Stimulated activated CD8-positive, alpha-beta memory T cell treated with anti-CD3 and anti-CD28 coated beads, Interleukin-7, amount 100 ng/mL, for 1 hour (primary cell): ENCODE measurements at places on chromosomes 5 and 9.

DNA sequence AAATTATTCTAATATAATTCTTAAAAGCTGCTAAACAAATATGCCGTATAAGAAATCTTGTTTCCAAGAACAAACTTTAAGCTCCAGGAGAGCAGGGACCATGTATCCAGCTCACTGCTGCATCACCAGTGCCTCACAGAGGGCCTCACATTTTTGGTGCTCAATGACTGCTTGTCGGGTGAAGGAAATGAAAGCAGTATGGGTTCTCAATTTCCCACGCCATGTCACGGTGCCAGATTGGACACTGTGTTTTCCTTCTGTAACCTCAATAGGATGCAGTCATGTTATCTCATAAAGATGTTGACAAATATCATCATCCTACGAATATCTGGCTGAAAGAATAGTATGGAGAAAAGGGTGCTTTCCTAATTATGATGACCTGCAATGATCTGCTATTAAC is 64.7 kb downstream of the POU5F2 start:
- no peak for DNase-seq

DNA sequence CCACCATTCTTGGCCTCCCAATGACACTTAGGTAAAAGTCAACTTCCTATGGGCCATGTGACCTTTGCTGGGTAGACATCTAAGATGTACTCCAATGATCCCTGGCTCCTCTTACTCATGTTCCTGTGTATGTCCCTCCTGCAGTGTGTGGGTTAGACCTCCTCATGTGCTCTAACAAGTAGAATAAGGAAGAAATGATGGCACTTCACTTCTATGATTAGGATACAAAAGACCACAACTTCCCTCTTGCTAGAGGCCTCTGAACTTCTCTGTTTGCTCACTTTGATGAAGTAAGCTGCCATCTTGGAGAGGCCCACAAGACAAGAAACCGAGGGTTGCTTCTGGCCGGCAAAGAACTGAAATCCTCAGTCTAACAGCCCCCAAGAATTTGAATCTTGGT is 131.8 kb downstream of the TAF11L14 start:
- no peak for DNase-seq

DNA sequence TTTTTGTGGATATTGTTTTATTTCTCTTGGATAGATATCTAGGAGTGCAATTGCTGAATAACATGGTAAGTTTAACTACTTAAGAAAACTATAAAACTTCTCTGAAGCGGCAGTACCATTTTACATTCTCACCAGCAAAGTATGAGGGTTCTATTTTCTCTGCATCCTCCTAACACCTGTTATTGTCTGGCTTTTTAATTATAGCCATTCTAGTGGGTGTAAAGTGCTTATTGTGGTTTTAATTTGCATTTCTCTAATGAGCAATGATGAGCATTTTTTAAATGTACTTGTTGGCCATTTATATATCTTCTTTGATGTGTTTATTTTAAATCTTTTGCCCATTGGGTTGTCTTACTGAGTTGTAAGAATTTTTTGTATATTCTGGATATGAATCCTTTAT is 28.7 kb downstream of the SMIM32 start:
- DNase-seq: no peak

- no peak for DNase-seq
Measured at GRCh38 chr5:146919304-146919703, 40.7 kb upstream of the PPP2R2B start.

DNA sequence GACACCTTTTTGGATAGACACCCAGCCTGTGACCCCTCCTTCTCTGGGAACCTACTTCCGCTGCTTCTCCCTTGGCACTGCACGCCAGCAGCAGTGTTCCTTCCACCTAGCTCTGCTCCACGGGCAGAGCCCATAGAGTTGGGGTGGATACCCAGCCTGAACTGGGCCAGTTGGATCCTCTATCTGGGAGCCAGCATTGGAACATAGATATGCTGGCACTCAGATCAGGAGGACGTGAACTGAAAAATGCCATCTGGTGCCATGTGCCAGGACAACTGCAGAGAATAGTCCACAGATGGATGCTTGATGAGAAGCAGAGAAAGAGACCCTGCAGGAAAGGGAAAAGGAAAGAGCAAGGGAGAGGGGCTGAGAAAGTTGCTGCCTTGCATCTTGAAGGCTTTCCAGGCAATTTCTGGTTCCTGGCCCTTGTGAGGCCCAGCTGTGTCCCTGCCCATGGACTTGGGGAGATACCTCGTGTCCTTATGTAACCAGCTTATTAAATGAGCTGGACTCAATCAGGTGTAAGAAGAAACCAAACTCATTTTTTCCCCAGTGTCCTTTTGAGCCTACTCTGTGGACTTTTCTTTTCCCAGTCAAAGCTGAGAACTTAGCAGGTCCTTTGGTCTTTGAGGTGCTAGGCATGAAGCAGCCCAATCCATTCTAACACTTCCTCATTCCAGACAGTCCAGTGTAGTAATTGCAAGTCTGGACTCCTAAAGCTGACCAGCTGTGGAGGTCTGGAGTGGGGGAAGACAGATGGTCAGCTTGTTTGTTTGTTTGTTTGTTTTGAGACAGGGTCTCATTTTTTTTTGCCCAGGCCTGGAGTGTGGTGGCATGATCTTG is 39.1 kb downstream of the ANGPTL2 start:
- DNase-seq: no peak

GRCh38 chr5:10250806-10251276 is 761 bp downstream of the CCT5 start:
- DNase-seq: no peak

DNA sequence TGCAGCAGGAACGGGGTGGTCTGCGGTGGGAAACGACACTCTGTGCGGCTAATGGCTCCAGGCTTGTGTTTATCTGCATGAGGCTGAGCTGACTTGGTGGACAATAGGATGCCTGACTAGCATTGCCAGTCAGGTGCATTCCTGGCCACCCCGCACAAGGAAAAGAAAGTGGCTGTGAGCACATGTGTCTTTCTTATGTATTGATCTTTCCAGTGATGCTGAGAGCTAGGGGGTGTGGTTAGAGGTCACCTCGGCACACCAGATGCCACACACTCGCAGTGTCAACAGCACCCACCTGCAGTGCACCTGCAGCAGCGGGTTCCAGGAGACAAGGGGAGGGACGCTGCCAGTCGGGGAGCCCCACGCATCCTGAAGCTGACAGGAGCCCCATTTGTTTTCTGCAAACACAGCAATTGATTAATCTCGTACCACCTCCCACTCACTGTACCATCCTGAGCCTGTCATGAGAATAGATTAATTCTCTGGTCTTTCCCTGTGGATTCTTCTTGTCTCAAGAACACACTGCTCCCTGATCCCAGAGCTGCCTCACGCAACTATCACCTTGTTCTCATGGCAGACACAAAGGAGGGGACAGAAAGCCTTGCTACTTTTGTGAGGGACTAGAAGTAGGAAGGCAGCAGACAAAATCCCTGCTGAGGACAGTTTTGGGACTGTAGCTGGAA is 251.7 kb upstream of the WWC1 start:
- no peak for DNase-seq

GRCh38 chr5:62707563-62707962 is 128.9 kb downstream of the LRRC70 start:
- no peak for DNase-seq

DNA sequence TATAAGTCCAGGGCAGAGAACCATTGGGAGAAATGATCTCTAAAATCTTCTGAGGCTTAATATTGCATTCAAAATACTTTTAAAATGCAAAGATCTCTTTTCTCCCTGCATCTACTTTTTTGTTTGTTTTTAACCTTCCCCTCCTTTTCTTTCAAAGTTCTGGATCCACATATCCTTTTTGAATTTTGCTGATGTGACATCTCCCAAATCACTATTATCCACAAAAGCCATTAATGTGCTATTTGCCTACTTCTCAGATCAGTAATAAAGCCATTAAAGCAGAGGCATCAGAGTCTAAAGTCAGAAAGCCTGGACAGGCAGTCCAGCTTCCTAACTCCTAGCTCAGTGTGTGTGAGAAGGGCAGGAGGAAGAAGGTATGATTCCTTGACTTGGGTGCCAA is 114.2 kb downstream of the EBF1 start:
- DNase-seq: no peak

DNA sequence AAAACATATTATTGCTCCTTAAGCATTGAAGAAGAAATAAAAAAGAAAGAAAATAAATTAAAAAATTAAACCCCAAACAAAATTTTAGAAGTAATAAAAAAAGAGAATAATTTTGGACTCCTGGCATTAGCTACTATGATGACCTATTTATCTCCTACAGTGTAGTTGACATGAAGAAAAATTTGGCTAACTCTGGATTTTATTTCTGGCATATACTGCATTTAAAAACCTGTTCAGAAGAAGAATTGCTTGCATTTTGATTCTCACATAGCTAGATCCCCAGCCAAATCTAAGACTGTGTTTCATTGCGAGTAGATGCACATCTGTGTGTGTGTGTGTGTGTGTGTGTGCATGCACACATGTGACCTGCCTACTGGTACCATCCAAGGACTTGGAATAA is 30.1 kb upstream of the GABRG2 start:
- DNase-seq: no peak

- DNase-seq: peak; percentile 71
Measured at GRCh38 chr9:91361291-91362050, at the start of gene AUH. AUH (minus strand) TSS chr9:91361918; CDS start chr9:91361889, 29 bp downstream.

- no peak for DNase-seq
Measured at GRCh38 chr5:96076451-96076850, 114.8 kb upstream of the ELL2 start.

DNA sequence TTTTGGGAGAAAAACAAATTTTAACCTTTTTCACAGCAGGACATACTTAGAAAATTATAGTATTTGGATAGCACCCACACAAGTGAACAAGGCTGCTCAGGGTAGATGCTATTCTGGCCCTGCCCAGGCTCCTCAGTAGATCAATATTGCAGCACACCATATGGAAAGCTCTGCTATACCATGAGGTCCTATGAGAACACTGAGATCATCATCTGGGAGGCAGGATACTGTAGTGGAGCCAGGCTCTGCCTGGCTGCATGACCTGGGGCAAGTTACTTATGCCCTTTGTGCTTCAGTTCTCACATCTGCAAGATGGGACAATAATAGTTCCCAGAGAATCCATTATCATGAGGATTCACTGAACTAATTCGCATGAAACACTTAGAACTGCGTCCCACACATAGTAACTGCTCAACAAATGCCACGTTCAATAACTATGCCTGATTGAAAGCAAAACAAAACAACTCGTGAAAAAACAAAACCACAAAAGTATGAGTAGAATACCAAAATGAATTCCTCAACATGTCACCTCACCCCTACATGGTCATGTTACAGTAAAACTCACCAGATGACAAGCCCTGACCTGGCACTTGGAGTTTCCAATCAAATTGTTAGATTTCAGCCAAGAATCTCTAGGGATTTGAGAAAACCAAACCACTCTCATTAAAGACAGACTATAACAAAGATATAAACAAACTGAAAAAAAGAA is 31.9 kb downstream of the ARSB start:
- no peak for DNase-seq

DNA sequence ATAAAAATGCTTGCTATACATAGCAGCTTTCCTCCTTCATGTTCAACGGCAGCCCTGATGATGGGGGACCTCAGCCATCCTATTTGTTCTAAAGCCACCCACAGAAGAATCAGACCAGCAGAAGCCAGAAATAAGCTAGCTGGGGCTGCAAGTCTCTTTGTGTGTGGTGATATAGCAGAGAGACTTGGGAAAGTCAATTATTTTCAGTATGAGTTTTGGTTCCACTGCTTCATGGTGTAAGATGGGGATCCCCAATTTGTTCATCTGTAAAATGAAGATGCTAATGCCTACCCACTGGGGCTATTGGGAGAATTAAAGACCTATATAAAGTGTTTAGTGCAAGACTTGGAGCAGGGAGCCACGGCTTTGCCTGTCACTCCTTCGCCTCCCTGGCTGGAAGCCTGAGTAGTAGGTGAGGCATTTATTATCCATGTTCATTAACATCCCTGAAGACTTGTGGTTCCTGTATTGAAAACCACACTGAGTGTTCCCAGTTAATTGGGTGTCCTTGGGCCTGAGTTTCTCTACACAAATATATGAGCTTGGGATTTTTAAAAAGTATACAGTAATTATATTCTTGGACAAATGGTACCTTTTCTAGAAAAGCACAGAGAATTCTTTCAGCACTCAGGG is 210.1 kb upstream of the SLC24A2 start:
- no peak for DNase-seq

- DNase-seq: no peak
Measured at GRCh38 chr9:127927201-127927987, 3.2 kb downstream of the PIP5KL1 start.

DNA sequence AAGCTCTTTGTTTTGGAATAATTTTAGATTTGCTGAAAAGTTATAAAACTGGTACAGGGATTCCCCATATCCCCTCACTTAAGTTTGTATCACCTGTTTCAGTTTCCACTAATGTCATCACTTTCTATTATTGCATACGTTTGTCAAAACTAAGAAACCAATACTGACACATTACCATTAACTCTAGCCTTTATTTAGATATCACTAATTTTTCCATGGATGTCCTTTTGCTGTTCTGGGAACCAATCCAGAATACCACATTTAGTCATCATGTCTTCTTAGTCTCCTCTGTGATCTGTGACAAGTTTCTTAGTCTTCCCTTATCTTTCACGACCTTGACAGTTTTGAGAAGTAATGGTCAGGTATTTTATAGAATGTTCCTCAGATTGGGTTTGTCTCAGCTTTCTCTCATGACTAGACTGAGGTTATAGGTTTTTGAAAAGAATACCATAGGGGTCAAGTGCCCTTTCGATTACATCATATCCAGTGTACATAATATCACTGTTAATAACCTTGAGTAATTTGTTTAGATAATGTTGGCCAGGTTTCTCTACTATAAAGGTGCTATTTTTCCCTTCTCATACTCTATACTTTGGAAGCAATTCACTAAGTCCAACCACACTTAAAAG is 51.9 kb upstream of the NMUR2 start:
- no peak for DNase-seq

DNA sequence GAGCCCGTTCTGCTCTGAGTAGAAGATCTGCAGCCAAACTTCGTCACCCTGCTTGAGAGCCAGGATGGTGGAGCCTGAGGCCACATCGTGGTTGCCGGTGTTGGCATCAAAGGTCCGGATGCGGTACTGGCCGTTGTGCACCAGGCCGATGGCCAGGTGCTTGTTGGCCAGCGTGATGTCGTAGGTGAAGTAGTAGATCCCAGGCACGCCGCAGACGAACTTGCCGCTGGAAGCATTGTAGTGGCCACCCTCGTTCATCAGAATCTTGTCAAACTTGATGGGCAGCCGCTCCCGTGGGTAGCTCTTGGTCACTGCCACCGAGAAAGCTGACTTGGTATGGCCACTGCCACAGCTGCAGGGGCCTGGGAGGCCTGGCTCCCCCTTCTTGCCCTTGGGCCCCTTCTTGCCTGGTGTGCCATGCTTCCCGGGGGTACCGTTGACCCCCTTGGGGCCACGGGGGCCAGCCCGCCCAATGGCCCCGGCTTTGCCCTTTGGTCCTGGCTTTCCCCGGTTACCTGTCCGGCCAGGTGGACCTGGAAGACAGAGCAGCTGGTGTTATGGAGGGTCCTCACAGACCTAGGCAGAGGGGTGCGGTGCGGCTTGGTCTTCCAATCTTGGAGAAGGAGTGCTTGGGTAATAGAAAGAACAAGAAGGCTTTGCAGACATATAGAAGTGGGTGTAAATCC is 21.0 kb downstream of the C1QTNF2 start:
- no peak for DNase-seq

GRCh38 chr5:95620870-95621838 is 1.3 kb downstream of the GPR150 start:
- DNase-seq: no peak

- DNase-seq: no peak
Measured at GRCh38 chr5:153881687-153882086, 157.0 kb downstream of the FAM114A2 start.

- peak; percentile 17 for DNase-seq
Measured at GRCh38 chr5:142109331-142110045, 909 bp downstream of the NDFIP1 start.

- no peak for DNase-seq
Measured at GRCh38 chr9:93151097-93151784, 17.2 kb upstream of the NINJ1 start.
